NCI-H748 treated with DMSO at 0.1 percent for 48 hours (cell line): ENCODE measurements at places on chromosomes 12 and 14.

DNA sequence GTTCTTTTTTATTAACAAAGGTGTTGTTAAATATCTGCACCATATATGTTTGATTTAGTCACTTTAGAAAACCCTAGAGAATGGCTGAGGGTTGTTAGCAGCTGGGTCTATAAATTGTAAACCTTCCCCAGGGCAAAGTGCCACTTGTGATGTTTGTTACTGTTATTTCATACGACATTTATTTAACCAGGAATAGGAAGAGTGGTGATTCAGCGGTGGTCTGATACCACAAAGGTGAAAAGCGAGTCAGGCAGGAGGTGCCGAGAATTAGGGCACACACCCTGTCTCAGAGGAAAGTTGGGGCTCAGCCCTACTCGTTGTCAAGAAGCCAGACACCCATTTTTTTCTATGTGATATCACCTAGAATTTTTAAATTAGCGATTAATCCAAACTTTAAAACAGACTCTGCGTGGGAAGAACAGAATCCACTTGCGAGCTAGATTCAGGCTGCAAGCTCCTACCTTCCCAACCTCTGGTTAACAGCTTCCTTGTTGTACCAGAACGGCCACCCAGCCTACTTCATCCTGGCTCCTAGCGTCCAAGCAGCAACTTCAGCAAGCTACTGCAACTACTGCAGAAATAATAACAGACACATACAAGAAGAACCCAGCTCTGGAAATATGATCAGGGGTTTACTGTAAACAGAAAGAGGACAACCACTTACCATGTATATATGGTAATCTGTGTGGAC lies 126.7 kb downstream of the TMEM132D start:
- DNase-seq = peak; percentile 58

GRCh38 chr12:56337753-56338251 lies 882 bp upstream of the IL23A start:
- DNase-seq = no peak

GRCh38 chr12:110776410-110776809 lies 33.7 kb upstream of the PPP1CC start:
- DNase-seq = no peak

GRCh38 chr14:94462219-94462551 lies 9.6 kb upstream of the SERPINA11 start:
- DNase-seq = no peak

GRCh38 chr12:25262389-25263074 lies 11.8 kb upstream of the KRAS start:
- no peak for DNase-seq

GRCh38 chr12:106985479-106985878 lies 1.5 kb downstream of the MTERF2 start:
- no peak for DNase-seq

DNA sequence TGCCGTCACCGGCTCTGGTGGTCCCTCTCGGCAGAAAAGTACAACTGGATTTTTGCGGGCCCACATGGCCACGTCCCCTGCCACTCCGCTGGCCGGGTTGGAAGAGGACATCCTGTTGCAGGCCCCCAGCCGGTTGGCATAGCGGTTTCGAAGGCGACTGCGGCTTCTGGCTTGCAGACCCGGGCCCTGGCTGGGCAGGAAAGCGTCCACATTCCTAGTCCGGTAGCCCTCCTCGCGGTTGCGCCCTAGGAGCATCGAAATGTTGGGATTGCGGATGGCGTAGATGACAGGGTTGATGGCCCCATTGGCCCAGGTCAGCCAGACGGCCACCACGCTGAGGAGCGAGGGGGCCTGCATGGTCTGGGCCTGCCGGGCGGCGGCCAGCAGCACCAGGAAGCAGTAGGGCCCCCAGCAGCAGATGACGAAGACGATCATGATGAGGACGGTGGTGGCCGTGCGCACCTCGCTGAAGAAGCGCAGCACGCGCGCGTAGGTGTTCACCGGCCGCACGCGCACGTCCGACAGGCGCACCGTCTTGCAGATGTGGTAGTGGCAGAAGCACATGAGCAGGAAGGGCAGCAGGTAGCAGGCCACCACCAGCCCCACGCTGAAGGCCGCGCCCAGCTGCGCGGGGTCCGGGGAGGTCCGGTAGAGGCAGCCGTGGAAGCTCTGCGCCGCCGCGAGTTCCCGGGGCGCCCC lies 1.2 kb downstream of the GPR135 start:
- DNase-seq = peak; percentile 36

GRCh38 chr12:89497005-89497404 lies 27.6 kb downstream of the GALNT4 start:
- no peak for DNase-seq

GRCh38 chr14:58717211-58717610 lies 79.4 kb downstream of the DACT1 start:
- DNase-seq = no peak

DNA sequence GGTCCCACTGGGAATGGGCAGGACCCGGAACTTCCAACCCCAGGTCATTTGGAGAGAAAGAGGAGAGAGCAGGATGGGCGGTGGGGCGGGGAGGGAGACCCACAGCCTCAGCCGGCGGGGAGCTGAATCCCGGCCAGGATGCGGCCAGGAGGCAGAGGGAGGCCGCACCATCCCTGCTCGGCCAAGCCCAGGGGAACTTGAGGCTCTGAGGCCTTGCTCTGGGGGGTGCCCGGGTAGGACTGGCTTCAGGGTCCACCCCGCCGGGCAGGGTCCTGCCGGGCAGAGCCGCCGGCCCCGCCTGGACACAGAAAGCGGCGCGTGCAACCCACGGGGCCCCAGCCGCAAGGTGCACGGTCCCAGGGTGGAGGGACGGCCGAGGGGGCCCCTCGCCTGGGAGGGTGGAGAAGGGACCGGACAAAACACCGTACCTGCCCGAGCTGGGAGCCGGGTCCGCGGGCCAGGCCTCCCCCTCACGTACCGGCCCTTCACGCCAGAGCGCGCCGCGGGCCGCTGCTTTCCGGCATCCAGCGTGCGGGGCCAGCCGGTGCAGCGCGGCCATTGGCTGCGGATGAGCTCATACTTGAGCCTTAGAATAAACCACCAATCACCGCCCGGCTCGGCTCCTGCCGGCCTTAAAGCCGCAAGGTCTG lies at the start of gene RPS6KL1:
TSS of gene RPS6KL1 (minus strand) at position 509 of the 650 bp plus-strand sequence. CDS start 1,719 bp downstream, outside the sequence.
- DNase-seq = peak; percentile 80

DNA sequence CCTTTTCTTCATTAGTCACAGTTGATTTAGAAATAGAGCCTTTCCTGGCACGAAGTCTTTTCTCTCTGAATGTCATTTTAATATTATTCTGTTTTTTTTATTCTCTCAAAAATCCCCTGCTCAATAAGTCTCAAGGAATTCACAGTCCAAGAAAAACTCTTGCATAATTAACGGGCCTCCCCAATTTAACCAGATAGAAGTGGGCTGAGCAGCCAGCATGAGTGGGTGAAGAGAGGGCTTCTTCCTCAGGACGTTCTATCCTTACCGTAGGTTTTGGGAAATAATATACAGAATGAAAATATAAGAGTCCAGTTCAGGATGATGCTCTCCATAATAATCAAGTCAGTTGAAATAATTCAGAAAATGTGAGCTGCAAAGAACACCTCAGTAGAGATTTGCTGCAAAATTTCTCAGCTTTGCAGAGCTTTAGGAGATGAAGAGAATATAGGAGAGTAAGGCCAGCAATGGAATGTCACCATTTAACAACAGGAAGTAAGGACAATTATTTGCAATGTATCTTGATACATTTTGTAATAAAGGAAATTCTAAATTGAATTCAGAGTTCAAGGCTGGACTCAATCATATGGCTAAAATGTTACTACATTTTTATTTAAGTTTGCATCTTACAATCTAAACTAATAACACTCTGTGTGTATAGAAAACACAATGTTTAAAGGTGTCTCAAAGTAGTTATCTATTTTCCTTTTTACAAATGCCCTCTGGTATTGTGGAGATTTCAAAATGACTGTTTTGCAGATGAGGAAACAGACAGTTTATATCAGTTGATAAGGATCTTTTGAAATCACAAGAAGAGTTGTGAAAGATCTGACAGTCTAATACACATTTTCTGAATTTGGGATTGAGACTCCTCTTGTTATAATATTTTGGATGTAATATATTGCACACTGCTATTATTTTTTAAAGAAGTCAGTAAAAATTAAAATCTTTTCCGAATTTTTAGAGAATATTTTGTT lies 1724.1 kb upstream of the SEL1L start:
- no peak for DNase-seq

- DNase-seq = no peak
Measured at GRCh38 chr12:110741341-110742095, 1.2 kb downstream of the PPP1CC start.

- no peak for DNase-seq
Measured at GRCh38 chr12:83261998-83262397, 575.3 kb downstream of the TMTC2 start.

- peak; percentile 7 for DNase-seq
Measured at GRCh38 chr12:1174659-1175058, 183.6 kb downstream of the ERC1 start.

- DNase-seq = no peak
Measured at GRCh38 chr12:85275374-85275773, 4.6 kb upstream of the ALX1 start.

DNA sequence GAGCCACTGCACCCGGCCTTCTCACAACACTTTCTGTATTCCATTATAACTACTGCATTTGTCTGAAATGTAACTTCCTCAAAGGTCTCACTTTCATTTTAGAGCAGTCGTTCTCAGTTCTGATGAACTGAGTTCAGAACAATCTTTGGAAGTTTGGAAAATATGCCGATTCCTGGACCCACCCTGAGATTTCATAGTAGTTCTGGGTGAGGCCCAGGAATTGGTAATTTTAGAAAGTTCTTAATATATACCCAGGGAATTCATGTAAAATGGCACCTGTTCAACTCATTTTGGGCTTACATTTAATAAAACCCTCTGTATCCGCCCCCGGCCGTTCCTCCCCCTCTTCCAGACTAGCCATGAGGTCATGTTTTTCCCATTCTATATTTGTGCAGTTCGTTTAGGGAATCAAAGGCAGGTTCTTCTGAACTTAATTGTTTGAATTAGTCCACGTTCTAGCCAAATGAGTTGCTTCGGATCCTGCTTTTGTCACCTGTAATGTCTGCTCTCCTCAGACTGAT lies 5.9 kb downstream of the GSG1 start:
- no peak for DNase-seq

GRCh38 chr12:124684496-124684895 lies 117.1 kb upstream of the NCOR2 start:
- no peak for DNase-seq

GRCh38 chr12:55629058-55629841 lies 7.4 kb upstream of the OR10P1 start:
- no peak for DNase-seq
